NK-92 treated with Interleukin-12 subunit alpha and Interleukin-12 subunit beta, amount 100 ng/mL, for 24 hours (cell line): ENCODE measurements at places on chromosomes 13 and 19.

DNA sequence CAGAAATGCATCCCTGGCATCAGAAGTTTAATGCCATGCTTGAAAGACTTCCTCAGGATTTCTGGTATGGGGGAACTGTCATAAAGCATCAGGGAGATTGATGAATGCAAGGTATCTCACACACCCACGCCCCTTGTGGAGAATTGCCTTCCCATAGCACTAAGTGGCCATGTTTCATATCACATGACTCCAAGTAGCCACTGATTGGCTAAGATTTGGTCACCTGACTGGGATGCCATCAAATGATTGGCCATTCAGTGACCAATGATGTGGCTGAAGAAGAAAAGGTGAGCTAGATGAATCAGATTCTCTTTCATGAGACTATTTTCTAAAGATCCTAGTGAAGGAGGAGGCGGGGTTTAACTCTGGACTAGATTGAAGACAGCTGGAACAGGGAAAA lies 7.3 kb downstream of the KLK8 start:
- no peak for DNase-seq

GRCh38 chr13:76829572-76830327 lies 56.5 kb downstream of the KCTD12 start:
- DNase-seq: no peak

DNA sequence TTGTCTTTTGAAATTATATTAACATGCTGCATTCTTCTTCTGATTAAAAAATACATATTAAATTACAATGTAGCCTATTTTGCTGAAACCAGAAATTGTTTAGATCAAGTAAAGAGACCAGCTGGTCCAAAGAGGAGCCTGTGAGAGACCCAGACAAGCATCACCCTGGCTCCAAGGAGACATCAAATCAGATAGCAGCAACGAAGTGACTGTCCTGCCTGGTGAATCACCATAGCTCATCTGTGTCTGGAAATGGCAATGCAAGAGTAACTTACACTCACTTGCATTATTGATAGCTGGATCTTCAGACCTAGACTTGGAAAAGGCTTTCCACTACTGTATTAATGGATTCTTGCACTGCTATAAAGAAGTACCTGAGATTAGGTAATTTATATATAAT lies 169.1 kb downstream of the KCTD12 start:
- no peak for DNase-seq

DNA sequence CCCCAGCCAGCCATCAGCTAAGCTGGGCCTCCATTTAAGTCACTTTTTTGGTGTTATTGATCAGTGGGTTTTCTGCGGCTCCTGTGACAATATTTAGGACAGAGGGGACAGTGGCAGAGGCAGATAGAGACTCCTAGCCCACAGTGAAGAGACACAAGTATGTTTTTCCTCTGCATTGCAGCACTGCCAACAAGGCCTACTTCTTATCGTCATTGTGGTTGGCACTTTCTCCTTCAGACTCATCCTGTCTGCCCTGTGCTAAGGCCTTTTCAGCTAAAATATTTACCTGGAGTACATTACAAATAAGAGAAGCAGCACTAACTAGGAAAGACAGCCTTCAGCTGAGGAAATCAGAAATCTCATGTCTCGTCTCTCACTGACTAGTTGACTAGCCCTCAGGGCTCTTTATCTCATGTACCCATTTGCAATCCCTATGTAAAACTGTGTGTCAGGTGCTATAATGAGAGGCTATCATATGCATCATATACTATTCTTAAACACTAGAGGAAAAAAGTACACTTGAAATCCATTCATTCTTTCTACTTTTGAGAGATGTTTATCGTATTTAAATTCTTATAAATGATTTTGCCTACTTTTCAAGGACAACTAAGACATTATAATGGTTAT lies 62.2 kb downstream of the ZAR1L start:
- no peak for DNase-seq

GRCh38 chr13:28041501-28041900 lies 53.0 kb upstream of the URAD start:
- DNase-seq: no peak

DNA sequence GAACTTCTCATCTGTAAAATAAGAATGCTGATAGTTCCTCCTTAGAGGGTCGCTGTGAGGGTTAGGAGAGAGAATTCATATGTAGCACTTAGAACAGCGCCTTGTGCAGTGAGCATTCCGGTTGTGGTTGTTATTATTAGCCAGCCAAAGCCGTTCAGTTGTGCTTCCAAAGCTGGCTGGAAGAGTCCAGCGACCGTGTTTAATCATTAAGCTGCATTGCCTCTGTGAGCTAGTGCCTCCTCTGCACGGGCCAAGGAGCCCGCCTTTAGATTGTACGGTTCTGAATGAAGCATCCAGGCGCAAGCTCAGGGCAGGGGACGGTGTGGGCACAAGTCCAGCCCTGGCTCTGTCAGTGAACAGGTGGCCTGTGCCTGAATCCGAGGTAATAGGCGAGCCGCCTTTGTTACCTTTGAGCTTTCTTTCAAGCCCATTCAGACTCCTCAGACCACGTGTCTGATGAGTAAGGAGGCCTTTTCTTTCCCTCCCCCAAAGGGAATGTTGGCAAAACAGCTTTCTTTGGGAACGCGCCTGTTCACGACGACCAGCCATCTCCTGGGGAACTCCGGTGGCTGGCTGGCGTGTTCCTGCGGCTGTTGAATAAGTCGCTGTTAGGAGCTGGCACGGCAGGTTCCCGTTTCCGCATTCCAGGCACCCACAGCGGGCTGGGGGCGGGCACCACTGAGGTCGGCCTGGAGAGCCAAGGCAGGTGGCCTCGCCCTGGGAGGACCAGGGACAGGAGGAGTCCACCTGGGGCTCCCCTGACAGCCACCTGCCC lies 25.1 kb downstream of the SIPA1L3 start:
- no peak for DNase-seq

- no peak for DNase-seq
Observed at GRCh38 chr13:110644892-110645521, 29.7 kb downstream of the NAXD start.

DNA sequence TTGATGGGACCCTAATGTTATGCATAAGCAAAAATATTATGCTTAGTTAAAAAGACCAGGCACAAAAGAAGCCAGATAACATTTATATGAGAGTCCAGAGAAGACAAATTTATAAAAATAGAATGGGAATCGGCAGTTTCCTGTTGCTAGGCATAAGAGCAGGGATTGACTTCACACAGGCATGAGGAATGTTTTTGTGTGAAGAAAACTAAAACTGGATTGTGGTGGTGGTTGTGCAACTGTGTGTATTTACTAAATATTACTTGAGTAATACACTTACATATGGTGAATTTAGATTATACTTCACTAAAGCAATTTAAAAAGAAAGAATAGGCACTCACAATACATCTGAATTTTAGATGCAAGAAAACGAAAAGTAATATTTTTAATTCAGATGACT lies 108.3 kb downstream of the SLITRK1 start:
- DNase-seq: no peak

GRCh38 chr13:94620286-94620896 lies 18.7 kb downstream of the GPR180 start:
- no peak for DNase-seq

DNA sequence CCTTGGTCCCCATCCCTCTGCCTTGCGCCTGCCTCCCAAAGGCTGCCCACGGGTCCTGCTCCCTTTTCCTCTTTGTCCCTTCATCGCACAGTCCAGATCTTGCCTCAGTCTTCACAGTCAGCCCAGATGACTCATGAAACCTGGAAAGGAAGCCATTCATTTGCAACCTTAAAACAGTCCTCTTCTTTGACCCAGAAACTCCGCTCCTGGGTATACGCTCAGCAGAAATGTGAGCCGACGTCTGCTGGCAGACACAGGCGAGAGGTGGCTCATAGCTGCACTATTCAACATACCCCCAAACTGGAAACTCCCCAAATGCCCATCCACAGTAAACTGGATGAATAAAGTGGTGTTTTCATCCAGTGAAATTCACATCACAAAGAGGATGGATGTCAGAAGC lies 13.6 kb upstream of the PEPD start:
- DNase-seq: no peak

- no peak for DNase-seq
Observed at GRCh38 chr13:90839061-90839460, 508.4 kb upstream of the MIR17HG start.

DNA sequence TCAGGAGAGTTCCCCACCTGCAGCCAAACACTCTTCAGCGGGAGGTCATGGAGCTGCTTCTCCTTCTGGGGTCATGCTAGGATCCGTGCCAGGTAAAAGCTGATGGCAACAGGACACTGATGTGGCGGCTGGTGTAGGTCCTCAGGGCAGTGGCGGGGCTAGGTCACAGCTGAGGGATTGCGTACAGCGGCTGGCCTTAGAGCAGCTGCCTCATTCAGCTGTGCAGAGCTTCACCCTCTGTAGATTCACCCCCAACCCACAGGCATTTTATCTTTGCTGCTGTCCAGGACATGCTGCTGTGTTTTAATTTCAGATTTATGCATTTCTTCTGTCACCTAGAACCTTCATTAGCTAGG lies 2.3 kb downstream of the MCF2L start:
- no peak for DNase-seq
